ENCODE measurements at places on chromosomes 1 and 21.

DNA sequence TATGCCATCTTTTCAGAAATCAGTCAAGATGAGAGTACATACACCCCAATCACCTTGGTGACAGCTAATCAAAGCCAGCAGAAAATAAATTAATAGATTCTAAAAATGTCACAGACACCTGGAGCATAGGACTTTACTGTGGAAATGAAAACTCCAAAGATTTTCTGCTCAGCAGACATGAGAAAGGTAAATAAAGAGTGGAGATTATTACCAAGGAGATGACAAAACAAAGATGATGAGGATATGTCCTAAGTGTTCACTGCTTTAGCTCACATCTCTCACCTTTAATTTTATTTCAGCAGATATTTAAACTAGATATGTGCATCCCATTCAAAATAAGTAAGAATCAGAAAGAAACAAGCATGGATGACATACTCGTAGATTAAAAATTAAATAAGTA, 14.8 kb upstream of the KCNT2 start:
- no peak for DNase-seq

DNA sequence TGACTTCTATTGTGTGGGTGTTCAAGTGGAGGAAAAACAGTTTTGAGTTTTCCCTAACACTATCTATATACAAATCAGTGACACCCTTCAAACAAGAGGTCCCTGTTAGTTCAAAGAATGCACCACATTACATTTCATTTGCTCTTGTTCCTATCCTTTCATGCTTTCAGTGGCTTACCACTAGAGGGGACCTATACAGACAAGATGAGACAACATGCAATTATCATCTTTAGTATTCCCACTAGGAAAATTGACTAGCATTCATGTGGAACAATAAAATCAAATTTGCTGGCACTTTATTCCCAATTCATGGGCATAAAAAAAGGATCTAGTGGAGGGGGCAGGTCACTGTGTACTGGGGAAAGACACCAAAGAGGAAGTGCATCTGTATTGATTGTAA, 13.3 kb upstream of the SIPA1L2 start:
- DNase-seq: no peak

DNA sequence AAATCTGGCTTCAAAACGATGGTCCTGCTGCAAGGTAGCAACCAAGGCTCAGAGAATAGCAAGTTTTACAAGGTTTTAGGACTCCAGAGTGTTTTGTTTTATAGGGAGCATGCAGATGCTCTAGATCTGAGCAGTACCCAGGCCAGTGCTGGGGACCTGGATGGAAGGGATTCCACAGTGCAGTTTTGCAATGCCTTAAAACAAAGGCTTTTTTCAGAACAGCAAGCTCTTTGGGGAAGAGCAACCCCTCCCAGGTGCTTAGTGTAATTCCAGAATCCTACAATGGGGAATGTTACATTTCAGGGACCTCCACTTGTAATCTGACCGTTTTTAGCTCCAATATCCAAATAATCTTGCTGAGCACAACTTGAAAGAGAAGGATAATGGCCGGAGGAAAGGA, 6.7 kb downstream of the ROR1 start:
- no peak for DNase-seq

- no peak for DNase-seq
Measured at GRCh38 chr1:222521299-222522104, 26.4 kb downstream of the HHIPL2 start.

DNA sequence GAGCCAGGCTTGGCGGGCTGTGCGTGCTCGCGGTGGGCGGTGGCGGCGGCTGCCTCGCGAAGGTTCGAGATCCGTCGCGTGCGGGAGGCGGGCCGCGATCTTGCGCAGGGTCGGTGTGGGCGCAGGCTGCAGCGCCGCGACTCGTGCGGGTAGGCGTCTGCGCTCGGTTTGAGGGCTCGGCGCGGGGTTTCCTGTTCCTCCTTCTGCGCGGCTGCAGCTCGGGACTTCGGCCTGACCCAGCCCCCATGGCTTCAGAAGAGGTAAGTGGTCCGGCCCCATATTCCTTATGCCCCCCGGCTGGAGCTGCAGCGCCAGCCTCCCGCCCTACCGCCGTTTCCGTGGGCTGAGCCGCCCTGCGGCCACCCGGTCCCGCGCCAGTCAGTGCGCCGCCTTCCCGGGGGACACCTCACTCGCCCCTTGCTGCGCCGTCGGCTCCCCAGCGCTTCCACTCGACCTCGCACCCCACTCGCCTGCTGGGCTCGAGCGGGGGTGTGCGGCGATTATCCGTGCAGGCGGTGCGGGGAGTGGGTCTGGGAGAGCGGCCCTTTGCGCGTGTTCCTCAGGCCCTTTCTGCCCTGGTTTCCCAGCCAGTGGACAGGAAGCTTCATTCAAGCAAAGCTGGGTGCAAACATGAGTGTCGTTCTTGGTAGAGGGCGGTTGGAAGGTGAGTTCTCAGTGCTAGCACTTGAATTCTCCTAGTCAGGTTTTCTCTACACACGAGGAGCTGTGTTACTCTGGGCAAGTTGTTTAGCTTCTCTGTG, at the start of gene CACYBP:
TSS of gene CACYBP (plus strand) at position 12 of the 761 bp plus-strand sequence. CDS start at position 246, 234 bp downstream.
- DNase-seq: no peak

GRCh38 chr1:37616330-37616729, 18.4 kb downstream of the RSPO1 start:
- DNase-seq: no peak

GRCh38 chr1:237574536-237574935, 316.2 kb downstream of the ZP4 start:
- no peak for DNase-seq

GRCh38 chr1:203860396-203861025, 888 bp upstream of the SNRPE start:
- no peak for DNase-seq

DNA sequence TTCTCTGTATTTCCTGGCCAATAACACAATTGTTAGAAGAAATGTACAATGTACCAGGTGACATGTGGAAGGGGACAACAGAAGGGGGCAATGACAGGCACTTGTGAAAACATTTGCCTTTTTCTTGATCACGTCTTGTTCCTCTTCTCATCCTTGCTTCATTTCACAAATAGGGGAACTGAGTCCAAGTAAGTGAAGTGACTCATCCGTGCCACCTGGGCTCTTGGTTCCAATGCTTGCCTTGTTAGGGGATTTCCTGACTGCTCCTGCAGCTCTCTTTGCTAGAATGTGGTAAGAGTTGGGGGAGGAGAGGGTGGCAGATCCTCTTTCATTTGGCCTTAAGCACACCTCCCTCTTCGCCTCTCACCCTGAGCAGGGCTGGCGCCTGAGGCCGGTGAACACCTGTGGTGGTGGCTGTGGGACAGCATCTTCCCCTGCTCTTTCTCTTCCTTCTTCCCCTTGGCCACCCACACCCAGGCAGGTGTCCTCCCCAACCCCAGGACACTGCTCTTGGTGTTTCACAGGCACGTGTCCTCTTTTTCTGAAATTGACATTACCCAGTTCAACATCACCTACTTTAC, 2.2 kb upstream of the RHEX start:
- DNase-seq: no peak

DNA sequence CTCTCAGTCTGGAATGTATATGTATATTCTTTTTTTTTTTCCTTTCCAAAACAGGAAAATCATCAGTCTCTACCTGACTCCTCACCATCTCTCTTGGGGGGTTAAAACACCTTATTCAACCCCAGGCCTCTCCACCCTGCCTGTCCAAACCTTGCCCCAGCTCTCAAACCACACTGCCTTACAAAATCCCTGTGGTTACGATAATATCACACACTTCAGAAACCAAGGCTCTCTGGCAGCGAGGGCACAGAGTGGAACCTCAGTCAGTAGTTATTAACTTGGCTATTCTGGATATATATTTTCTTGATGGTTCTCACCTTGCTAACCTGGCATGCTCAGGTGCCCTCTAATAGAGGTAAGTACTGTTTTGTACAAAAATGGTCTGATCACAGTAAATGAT, 24.7 kb downstream of the KIAA0040 start:
- DNase-seq: no peak

GRCh38 chr1:152164517-152165136, 5.6 kb upstream of the RPTN start:
- no peak for DNase-seq

- DNase-seq: no peak
Measured at GRCh38 chr1:108082738-108083562, 117.2 kb downstream of the SLC25A24 start.

- no peak for DNase-seq
Measured at GRCh38 chr1:171877701-171878100, 36.4 kb downstream of the DNM3 start.

DNA sequence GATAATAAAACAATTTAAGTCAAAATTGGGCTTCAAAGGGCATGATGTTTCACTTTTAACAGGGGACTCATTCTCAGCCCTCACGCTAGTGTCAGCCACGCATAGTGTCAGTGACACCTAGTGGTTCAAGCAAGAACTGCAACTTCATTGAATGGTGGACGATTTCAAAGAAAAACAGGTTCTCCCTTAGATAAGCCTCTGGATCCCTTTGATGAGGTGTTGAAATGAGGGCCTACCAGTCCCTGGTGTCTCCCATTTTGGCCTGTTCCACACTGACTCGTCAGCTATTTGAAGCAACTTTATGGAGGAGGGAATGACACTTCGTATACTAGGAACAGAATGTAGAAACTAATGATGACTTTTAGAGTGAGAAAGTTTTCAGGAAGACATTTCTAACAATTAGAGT, 56.2 kb downstream of the FCRL5 start:
- no peak for DNase-seq

DNA sequence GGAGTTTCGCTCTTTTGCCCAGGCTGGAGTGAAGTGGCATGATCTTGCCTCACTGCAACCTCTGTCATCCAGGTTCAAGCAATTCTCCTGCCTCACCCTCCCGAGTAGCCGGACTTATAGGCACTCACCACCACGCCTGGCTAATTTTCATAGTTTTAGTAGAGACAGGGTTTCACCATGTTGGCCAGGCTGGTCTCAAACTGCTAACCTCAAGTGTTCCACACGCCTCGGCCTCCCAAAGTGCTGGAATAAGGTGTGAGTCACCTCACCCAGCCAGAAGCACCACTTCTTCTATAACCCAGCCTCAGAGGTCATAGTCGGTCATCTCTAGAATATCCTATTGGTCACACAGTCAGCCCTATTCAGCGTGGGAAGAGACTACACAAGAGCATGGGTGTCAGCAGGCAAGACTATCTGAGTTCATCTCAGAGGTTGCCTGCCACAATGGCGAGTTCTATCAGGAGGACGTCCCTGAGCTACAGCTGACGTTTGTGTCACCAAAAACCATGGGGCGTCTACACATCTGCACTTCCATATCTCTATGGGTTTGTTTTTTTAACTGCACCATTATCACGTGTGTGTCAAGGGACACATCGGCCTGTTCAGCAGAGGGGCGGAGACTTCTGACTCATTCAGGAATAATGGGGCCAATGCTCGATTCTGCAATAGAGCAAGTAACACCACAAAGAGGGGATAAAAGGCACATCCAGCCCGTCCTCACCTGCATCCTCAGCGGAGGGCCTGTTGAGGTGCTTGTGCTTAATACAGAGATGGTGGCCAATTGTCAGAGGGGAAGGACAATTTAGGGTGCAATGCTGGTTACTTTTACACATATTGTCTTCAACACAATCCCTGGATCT, 256.3 kb upstream of the IRF2BP2 start:
- DNase-seq: no peak

DNA sequence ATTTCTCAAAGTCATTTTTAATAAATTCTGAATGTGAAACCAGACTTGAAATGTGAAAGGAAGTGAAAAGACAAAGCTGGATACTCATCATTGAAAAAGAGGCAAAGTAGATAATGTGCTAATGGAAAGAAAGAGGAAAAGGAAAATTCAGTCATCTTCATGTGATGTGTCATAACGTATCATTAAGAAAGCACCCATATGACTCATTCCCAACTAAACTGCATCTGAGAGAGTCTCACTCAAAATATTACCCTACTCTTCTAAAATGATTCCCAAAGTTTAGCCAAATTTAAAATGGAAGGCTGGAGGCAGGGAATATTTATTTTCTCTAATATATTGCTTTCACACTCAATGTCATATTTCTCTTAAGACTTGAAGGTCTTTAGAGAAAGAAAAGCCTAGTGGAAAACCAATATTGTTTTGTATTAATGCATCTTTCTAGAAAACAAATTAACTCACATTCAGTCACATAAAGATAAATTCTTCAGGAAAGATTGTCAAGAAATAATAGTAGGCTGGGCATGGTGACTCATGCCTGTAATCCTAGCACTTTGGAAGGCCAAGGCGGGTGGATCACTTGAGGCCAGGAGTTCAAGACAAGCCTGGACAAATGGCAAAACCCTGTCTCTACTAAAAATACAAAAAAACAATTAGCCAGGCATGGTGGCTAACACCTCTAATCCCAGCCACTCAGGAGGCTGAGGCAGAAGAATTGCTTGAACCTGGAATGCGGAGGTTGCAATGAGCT, 129.9 kb downstream of the SLC30A10 start:
- no peak for DNase-seq

GRCh38 chr1:171801487-171801891, 20.0 kb downstream of the METTL13 start:
- DNase-seq: no peak

- no peak for DNase-seq
Measured at GRCh38 chr1:201153474-201154388, 543 bp downstream of the TMEM9 start.

DNA sequence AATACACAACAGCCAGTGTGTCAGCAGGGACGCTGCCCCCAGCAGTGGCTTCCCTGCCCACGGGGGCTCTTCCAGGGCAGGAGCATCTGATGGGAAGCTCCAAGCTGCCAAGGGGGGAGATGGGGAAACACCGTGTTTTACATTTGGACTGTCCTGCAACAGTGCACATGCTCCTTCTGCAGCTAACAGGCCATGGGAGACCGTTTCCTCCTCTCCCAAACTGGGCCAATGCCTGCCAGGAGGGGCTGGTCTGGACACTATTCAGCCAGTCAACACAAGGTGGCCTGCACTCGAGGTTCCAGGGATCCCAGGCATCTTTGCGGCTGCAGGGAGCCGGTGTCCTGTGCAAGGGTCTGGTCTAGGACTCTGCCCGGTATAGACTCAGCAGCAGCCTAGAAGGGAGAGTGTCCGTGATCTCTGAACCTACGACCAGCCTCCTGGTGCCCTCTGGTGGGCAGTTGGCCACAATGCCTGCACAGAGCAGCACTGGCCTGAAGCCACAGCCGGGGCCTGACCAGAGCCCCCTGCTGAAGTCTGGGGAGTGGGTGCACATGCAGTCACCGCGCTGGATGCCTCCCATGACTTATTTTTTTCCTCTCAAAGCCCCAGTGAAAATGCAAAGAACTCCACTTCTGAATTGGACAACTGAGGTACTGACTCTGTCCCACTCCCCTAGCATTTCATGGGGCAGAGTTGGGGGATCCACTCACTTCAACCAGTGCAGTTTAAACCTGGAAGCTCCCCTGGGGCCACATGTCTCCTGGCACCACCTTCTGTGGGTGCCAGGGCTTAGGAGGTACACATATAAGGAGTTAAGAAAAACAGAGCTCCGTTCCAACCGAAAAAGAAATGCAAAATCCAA, 33.3 kb downstream of the RCC2 start:
- DNase-seq: no peak

DNA sequence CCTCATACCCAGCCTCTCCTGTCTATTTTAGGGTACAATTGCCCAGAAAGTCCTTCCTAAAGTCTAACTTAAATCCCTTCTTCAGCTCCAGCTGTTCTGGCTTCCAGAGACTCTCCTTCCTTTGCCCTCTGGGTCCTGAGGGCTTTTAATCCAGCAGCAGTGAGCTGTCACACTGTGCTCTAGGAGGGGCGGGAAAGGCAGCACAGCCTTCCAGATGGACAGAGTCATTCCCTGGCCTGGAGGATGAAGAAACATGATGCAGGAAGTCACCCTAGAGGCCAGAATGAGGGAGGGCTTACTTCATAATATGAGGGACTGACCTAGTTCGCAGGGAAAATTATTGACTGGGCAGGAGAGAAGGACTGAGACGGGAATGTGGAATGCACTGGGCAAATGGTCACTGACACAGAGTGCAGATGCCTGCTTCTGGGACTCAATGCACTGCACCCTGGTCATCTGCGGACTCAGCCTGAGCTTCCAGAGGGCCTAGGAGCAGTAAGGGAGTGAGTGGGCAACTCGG, 1.3 kb downstream of the SH2D2A start:
- DNase-seq: no peak
